ENCODE measurements at places on chromosomes 7 and 10.
A peak's percentile ranks its signal among the peaks of the same experiment; 100 is the strongest.

DNA sequence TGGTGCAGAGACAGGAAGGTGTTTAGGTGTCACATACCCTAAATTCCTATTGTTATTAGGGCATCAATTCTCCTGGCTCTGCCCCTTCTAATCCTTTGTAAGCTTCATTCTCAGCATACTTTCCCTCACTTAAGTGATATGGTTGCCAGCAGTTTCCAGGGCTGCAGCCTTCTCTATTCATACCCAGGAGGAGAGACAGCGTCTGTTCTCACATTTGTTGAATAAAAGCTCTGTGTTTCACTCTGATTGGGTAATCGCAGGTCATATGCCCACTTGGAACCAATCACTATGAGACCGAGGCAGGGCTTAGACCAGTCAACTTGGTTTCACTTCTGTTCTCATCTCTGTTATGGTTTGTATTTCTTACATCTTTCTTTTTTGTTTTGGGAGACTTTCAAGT is 109.6 kb upstream of the MTPN start:
- peak; percentile 87 for DNase-seq
- peaks cover 21% of the 10 kb centered on the region for H3K4me1 ChIP-seq
- H3K36me3 ChIP-seq, result no peaks in the 10 kb centered on the region
- peak overlapping the region; percentile 59 for H3K27ac ChIP-seq
- peak overlapping the region; percentile 94 for H3K4me3 ChIP-seq

- H3K27ac ChIP-seq, result no peak overlapping the region
- no peaks in the 10 kb centered on the region for H3K4me1 ChIP-seq
- DNase-seq, result no peak
- H3K27me3 ChIP-seq, result no peaks in the 10 kb centered on the region
- no peaks in the 10 kb centered on the region for H3K36me3 ChIP-seq
Observed at GRCh38 chr10:21919117-21919516, 84.4 kb downstream of the DNAJC1 start.

DNA sequence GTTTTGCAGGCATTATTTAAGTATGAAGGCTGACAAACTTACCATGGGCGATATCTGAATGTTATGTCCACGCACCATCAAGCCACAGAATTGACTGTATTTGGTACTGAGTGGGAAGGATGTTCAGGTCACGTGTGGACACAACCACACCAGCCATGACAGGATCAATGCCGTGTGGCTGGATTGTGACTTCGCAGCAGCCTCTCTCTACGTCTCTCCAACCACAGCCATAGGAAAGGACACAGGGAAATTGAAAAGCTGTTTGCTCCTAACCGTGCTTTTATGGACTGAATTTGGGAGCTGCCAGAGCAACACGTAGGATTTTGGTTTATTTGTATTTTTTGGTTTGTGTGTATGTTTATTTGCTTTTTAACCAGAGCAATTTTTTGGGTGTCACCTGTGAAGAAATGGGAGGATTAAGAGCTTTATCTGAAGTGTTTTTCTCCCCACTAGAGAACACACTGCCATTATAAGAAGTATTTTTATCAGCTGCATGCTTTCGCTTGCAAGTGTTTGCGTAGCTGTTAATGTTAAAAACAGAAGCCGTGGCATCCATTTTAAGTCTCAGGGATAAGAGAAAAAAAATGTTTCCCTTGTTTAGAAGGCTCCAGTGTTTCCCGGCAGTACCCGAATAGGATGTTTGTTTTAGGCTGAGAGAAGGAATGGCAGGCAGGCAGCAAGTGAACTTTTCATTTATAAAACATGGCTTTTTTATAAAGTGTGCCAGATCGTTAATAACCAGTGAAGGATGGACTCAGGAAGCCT is 401.1 kb upstream of the NFE2L3 start:
- no peaks in the 10 kb centered on the region for H3K4me1 ChIP-seq
- DNase-seq, result no peak

- peaks cover 3% of the 10 kb centered on the region for H3K27me3 ChIP-seq
- DNase-seq, result no peak
- H3K36me3 ChIP-seq, result peaks cover 16% of the 10 kb centered on the region
Observed at GRCh38 chr7:102415685-102416225, 17.6 kb upstream of the ORAI2 start.

GRCh38 chr10:19853831-19854230 is 37.6 kb downstream of the PLXDC2 start:
- H3K4me3 ChIP-seq, result no peak overlapping the region
- DNase-seq, result no peak

DNA sequence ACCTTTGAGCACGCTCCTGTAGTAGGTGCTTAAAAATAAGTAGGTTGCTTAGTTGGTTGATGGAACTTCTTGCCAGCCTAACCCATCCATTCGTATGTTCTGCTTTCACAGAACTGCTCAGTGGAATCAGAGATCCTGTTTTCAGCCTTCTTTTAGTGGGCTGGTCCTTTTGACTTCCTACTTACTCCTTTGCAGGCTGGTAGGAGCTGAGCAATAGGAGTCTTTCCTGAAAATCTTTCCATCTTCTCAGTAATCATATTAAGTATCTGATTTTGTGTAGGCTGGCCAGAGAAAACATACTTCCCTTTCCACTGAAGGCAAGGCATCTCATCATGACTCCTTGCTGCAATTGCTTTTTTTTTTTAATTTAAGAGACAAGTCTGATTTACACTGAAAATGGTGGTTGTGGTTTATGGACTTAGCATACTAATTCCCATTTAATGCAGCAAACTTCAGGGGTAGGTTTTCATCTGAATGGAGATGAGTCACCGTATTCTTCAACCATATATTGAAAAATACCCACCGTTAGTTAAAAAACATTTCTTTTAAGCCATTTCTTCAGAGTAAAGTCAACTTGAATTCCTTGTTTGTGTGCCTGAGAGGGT is 208.0 kb downstream of the ZNF365 start:
- H3K36me3 ChIP-seq, result no peaks in the 10 kb centered on the region
- H3K27ac ChIP-seq, result peak overlapping the region; percentile 94
- peak overlapping the region; percentile 64 for H3K4me3 ChIP-seq
- peak; percentile 73 for DNase-seq
- H3K4me1 ChIP-seq, result peaks cover 88% of the 10 kb centered on the region

DNA sequence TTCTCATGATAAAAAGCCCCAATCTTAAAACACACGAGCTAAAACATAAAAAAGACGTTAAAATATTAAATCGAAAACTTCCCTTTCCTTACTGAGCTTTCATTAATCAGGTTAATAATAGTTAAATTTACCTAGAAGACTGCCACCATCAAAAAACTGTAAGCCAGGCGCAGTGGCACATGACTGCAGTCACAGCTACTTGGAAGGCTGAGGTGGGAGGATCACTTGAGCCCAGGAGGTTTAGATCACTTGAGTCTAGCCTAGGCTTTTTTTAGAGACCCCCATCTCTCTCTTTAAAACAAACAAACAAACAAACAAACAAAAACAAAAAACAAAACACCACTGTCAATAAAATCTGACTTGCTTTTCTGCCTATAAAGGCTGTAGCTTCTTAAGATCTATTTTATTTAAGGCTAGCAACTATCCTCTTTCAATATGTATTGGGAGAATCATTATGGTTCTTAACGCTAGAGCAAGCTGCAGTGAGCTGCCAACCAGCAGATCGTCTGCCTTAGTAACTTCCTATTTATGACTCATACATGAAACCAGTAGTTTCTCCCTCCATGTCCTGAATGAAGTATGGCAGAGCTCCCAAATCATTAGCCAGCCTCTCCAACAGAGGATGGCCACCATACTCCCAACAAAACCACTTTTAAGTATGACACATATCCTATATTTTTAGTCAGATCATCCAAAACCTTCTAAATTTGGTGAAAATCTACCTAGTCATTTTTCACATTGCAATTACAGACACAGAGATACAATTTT is 163.7 kb downstream of the SRPK2 start:
- H3K27me3 ChIP-seq, result no peaks in the 10 kb centered on the region
- peak overlapping the region; percentile 80 for H3K4me3 ChIP-seq
- H3K36me3 ChIP-seq, result peaks cover 17% of the 10 kb centered on the region
- peak overlapping the region; percentile 89 for H3K27ac ChIP-seq
- H3K4me1 ChIP-seq, result peaks cover 57% of the 10 kb centered on the region
- DNase-seq, result peak; percentile 92

DNA sequence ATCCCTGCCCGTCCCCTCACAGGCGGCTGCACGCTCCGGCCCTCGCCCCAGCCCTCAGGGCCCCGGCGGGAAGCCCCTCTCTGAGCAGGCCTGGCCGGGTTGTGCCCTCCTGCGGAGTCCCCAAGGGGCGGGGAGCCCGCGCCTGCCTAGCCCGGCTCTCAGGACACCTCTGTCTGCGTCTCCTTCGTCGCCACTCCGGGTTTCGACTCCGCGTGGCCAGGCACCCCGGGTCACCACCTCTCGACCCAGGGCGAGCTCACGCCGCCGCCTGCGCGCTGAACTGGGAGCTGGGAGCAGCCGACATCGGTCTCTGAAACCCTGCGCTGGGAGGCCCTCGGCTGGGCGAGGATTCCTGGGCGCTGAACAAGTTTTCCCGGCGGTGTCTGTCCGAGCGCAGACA is 6.2 kb upstream of the OGDHL start:
- H3K4me3 ChIP-seq, result no peak overlapping the region
- no peak for DNase-seq
- H3K27me3 ChIP-seq, result peaks cover 35% of the 10 kb centered on the region
- no peak overlapping the region for H3K27ac ChIP-seq
- no peaks in the 10 kb centered on the region for H3K4me1 ChIP-seq

DNA sequence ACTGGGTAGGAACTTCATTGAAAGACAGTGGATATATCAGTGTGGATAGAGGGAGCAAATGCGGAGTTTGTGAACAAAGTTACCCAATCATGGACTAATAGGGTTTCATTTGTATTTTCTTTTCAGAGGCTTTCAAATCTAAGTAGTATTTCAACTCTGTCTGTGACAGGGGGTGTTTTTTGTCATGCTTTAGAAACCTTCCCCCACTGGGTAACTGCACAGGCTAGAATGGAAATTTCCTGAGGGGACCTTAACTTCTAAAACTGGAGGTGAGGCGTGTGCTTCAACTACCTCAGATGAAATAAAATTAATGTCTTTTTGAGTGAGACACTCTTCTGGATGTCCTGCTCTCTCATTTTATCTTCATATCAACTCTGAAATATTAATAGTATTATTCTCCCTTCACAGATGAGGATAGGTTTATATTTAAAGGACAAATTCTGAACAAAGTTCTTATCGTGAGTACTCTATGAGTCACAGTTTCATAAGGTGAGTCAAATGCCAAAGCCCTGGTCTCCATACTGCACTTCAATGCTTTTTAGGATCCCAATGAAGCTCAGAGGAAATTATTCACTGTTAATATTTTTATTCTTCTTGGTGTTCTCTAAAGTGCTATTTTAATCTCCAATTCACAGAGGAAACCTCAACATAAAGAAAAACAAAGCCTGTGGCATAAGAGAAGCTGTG is 770.6 kb downstream of the CCSER2 start:
- no peaks in the 10 kb centered on the region for H3K4me1 ChIP-seq
- no peak for DNase-seq
- H3K27me3 ChIP-seq, result no peaks in the 10 kb centered on the region
- H3K4me3 ChIP-seq, result no peak overlapping the region
- H3K36me3 ChIP-seq, result peaks cover 6% of the 10 kb centered on the region
- H3K27ac ChIP-seq, result no peak overlapping the region

- no peak overlapping the region for H3K27ac ChIP-seq
- no peaks in the 10 kb centered on the region for H3K4me1 ChIP-seq
- no peaks in the 10 kb centered on the region for H3K36me3 ChIP-seq
- DNase-seq, result no peak
Observed at GRCh38 chr10:6339891-6340290, 137.2 kb downstream of the PFKFB3 start.

- no peak overlapping the region for H3K27ac ChIP-seq
- H3K36me3 ChIP-seq, result peaks cover 4% of the 10 kb centered on the region
- H3K27me3 ChIP-seq, result no peaks in the 10 kb centered on the region
Observed at GRCh38 chr10:7475939-7476338, 65.1 kb upstream of the SFMBT2 start.

All from HFFc6 (cell line).